ENCODE measurements at places on chromosomes 13 and 19.

DNA sequence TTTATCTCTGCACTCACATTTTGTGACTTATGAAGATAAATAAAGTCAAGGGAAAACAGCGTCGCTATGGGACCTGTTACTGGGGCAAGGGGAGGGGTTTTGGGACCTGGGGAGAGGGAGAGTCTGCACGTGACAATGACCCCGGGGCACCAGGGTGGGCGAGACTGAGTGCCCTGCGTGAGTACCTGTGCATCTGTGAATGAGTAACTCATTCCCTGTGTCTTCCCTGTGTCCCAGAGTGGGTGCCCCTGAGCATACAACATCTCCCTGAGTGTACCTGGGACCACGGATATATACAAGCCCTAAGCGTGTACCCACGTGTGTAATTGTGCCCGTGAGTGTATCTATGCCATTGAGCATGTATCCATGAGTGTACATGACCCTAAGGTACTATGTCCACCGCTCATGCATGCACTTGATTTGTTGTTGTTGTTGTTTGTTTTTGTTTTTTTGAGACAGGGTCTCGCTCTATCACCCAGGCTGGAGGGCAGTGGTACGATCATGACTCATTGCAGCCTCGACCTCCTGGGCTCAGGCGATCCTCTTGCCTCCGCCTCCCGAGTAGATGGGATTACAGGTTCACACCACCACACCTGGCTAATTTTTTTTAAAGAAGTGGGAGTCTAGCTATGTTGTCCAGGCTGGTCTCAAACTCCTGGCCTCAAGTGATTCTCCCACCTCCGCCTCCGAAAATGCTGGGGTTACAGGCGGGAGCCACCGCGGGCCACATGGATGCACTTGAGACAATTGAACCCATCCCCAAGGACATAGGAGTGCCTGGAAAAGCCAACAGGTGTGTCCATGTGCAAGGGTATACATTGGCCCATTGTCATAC is 645 bp upstream of the TRAPPC5 start:
- DNase-seq: no peak

DNA sequence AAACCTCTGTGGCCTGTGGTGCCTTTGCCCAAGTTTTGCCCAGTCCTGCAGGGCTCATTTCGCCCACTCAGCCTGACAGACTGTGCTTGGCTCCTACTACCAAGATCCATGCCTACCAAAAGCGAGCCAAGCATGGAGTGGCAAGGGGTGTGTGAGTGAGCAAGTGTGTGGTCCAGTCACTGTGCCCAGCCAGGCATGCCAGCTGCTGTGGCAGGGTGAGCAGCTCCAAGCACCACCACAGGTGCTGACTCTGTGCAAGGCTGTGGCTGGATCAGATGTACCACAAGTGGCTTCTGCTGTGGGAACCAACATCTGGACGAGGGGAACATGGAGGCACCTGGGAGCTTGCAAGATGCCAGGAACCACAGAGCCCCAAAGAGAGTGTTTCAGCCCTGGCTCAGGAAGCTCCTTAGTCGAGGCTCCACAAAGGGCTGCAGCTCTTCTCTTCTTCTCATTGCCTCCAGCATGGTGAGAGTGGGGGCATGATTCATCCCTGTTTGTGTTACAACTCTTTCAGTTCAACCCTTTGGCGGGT is 1564.2 kb upstream of the MIR17HG start:
- DNase-seq: no peak

GRCh38 chr13:93857126-93857525 is 622.4 kb downstream of the DCT start:
- DNase-seq: no peak

DNA sequence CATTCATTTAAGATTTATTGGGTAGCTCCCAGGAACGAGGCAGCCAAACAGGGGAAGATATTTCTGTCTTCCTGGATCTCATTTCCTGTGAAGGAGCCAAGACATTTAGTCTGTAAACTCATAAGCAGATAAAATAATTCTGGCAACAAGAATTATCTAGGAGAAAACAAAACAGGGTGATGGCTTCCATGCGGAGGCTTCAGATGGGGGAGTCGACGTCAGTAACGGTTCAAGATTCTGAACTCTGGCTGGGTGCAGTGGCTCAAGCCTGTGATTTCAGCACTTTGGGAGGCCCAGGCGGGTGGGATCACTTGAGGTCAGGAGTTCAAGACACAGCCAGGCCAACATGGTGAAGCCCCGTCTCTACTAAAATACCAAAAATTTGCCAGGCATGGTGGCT is 1.3 kb downstream of the GNA15 start:
- DNase-seq: no peak

DNA sequence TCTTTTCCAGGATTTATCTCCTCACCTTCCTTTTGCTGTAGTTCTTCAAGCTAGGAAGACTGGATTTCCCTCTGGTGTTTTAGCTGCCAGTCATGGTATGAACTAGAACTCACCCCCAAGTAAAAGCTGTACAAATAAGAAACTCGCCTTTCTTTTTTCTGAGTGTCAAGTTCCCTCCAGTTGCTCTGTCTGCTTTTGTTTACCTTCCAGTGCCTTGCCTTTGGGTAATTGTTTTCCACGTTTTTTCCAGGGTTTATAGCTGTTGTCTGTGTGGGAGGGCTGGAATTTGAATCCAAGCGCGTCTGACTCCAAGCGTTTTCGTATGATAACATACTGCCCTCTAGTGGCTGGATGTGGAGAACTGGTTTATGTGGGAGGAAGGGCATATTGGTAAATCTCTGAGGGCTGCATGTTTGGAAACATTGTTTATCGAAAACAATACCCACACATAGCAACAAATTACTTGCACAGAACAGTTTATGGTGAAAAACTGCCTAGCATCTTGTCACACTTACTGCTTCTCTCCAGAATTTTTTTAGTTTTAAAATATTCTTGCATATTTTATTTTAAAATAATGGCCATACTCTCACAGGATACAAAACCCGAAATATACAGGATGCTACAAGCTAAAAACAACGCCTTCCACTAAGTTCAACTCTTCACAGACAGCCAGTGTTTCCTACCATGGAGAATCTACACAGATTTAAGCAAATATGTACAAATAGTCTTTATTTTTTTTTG is 19.2 kb downstream of the RCN3 start:
- DNase-seq: peak; percentile 19

DNA sequence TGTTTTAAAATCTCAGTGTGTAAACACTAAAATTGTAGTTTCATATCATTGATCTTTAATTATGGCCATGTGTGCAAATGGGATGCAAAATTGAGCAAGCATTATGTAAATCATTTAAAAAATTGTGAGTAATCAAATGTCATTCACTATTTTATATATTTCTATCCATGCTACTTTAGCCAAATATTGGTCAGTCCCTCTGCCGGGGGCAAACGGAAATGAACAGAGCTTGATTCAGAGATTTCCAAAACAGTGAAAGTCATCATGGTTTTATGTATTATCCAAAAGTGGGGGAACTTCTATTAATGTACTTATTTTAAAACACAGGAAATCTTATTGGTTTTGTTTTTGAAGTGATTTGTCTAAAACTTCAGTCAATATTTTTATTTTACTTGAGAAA is 219.1 kb downstream of the IRS2 start:
- DNase-seq: no peak

GRCh38 chr19:27794494-27795042 is 1418.4 kb downstream of the UQCRFS1 start:
- DNase-seq: no peak

- no peak for DNase-seq
These were observed 1.9 kb downstream of the KCTD12 start for GRCh38 chr13:76884186-76884906.

DNA sequence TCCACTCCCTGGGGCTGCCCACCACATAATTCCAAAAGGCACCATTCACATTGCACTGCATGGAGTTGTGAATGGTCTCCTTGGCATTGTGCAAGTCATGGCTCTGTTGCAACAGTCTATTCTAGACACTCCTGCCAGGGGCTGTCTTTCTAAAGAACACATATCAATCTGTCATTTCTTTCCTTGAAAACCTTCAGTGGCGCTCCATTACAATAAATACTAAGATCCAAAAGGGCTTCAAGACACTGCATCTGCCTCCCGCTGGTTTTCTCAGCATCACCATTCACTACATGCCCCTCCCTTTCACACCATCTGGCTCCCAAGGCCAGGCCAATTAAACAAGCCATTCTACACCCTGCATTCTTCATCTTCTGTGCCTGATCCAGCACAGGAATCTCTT is 32.2 kb upstream of the TM9SF2 start:
- no peak for DNase-seq

GRCh38 chr19:30855442-30855841 is 483.3 kb downstream of the ZNF536 start:
- no peak for DNase-seq

- no peak for DNase-seq
These were observed 351.2 kb downstream of the DNAJC15 start for GRCh38 chr13:43374621-43375020.

- DNase-seq: no peak
These were observed 182.1 kb downstream of the POSTN start for GRCh38 chr13:37416291-37417059.

GRCh38 chr19:51784922-51785690 is 9.9 kb upstream of the FPR3 start:
- no peak for DNase-seq

GRCh38 chr19:18396471-18397241 is 766 bp downstream of the LRRC25 start:
- DNase-seq: no peak

- no peak for DNase-seq
These were observed 32.7 kb upstream of the SOX1 start for GRCh38 chr13:112034231-112034630.

- no peak for DNase-seq
These were observed 28.3 kb downstream of the NUP58 start for GRCh38 chr13:25329706-25330105.

GRCh38 chr19:2798733-2799132 is 13.4 kb downstream of the THOP1 start:
- no peak for DNase-seq

- DNase-seq: no peak
These were observed 313.7 kb downstream of the HS6ST3 start for GRCh38 chr13:96403651-96404050.

DNA sequence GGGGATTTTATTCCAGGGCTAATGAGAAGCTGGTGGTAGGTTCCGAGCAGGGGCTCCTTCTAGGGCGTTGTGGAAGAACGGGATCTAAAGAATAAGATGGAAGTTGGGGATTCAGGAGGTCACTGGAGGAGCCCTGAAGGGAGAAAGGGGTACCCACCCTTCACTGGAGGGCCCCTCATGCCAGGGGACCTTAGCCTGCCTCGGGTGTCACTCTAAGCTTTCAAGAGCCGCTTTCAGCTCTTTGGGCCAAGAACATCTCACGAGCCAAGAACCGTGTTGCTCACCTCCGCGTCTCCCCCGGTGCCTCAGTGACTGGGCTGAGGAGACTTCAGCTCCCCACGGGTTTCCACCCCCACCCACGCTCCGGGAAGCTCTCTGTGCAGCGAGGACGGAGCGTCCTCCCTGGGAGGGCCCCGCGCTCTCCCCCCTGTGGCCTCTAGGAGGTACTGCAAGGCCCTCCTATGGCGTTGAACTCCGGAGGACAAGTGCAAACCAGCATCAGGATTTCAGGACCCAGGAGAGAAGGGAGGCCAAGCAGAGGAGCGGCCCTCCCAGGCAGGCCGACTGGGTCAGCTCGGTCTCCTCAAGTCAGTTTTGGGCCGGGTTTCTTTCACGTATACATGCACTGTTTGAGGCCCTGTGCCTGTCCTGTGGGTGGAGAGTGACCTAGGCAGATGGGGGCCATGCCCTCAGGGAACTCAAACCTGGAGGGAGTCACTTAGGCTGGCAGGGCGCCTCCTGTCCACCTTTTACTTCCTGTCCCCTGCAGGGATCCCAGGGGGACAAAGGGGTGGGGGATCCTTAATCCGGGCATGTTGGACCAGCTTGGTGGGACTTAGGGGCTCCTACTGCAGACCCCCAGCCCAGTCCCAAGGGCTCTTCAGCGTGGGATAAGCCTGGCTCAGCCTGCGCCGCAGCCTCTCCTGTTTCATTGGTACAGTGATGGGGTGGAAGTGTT is 5.1 kb upstream of the KRTDAP start:
- no peak for DNase-seq

- no peak for DNase-seq
These were observed 13.5 kb downstream of the PLAUR start for GRCh38 chr19:43656436-43656835.

- no peak for DNase-seq
These were observed 1378.2 kb upstream of the PCDH20 start for GRCh38 chr13:62793850-62794249.

GRCh38 chr13:114070098-114070799 is 62.2 kb downstream of the RASA3 start:
- no peak for DNase-seq

Data from caudate nucleus (tissue), 63 donors.